ENCODE measurements at places on chromosomes 4 and X.
A peak's percentile ranks its signal among the peaks of the same experiment; 100 is the strongest.

- DNase-seq, result no peak
Measured at GRCh38 chrX:18101087-18101486, 119.6 kb downstream of the BEND2 start.

DNA sequence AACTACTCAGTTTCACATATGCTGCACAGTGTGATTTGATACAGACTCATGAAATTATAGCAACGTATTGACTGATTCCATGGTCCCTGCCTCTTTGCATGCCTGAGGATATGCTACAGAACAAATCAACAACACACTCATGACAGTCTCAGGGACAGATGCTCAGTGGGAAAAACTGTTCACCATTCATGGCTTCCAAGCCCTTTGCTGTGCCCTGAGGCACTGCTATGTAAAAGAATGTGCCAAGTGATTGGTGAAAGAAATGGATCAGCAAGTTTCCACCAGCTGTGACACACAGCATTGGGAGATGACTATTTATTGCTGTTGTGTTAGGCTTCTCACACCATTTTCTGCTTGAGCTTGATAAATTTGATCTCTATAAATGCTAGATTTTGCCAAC, 825.6 kb upstream of the INTU start:
- no peak for DNase-seq

DNA sequence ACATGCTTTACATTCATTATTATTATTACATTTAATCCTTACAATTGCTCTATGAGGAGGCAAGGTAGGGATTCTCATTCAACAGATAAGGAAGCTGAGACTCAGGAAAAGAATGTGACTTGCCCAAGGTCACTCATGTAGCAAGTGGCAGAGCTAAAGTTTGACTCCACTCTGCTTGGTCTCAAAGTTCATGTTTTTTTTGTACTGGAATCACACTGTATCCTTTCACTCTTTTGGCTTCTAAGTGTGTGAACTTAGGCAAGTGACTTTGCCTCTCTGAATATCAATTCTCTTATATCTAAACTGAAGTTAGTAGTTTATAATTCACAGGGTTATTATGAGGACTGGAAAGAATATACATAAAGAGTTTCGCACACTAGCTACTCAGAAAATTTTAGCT, 247.9 kb upstream of the AR start:
- DNase-seq, result no peak

DNA sequence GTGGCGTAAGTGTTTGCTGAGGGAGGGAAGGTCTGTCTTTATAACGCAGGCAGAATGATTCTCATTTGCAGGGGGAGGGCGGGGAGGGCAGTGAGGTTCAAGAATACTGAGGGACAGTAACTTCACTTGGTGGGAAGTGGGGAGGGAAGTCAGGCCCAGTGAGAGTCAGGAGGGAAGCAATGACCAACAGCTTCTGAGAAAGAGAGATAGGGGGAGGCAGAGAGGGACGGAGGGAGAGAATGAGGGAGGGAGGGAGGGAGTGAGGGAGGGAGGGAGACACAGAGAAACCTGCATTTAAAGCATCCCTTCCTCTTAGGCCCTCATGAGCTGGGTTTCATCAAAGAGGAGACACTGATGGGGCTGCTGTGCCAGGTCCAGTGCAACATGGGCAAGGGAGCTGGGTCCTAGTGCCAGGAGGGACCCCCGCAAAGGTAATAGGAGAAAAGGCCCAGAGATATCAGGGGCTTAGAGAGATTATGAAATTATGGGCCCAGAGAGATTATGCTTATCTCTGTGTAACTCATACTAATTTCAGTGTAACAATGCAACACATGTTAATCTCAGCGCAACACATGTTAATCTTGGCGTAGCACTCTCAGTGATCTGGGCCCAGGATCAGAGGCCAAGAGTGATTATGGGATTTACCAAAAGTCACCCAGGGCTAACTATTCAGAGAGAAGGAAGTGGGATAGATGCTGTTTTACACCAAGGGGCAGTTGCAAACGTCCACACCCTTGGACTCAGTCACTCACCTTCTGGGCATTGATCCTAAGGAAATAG, 112.1 kb downstream of the DRD5 start:
- DNase-seq, result no peak

- no peak for DNase-seq
Measured at GRCh38 chr4:56768316-56768715, 53.2 kb downstream of the SPINK2 start.

- DNase-seq, result no peak
Measured at GRCh38 chr4:12912896-12913418, 571.2 kb downstream of the RAB28 start.

DNA sequence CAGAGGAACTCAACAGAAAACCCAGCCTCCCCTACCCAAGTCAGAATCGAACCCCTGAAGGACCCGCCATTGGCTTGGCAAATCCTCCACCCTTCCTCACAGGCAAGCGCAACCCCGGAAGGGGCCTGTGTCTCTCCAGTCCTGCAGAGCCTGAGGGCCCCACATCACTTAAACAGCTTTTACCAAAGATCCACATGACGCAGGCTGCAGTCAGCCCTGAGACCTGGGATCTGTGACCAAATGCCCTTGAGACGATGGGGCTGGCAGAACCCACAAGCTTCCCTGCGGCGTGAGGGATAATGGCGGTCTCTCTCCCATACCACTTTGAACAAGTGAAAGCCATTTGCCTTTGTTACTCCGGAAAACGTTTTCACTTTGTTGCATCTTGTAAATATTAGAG, 54.9 kb downstream of the ACOX3 start:
- DNase-seq, result no peak

- peak; percentile 72 for DNase-seq
Measured at GRCh38 chrX:19658030-19658429, 142.7 kb upstream of the MAP3K15 start.

- DNase-seq, result no peak
Measured at GRCh38 chrX:123906557-123907316, 46.9 kb downstream of the XIAP start.

DNA sequence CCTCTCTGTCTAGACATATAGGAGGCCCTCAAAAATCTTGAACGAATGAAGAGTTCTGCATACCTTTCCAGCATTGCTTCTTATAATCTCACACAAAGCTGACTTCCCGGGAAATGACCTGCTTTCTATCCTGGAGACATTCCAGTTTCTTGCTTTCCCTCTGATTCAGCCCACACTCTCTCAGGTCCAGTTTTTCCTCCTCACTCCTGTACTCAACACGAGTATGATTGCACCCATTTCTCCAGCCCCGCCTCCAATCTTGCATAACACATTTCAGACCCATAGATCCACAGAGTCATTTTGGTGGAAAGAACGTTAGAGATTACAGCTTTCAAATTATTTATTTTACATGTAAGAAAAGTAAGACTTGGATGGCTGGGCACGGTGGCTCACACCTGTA, 127.5 kb upstream of the TLR3 start:
- DNase-seq, result no peak

- no peak for DNase-seq
Measured at GRCh38 chr4:24656906-24657305, 72.6 kb upstream of the DHX15 start.

DNA sequence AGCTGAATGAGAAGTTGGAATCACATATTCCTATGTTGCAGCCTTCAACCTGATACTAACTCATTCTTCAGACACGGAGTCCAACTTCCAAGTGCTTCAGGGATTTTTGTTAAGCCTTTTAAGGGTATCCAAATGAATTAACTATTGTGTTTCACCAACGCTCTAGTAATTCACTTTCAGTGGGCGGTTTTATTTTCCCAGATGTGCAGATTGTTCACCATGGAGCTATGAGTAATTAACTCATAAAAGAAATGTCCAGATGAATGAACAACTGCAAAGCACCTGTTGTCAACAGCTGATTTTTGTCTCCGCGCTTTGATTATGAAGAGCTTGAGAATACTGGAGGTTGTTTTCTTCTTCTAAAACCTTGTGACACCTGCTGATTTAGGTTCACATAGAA, 187.6 kb downstream of the CBR4 start:
- DNase-seq, result no peak

- no peak for DNase-seq
Measured at GRCh38 chr4:102008711-102009110, 218.2 kb downstream of the BANK1 start.

DNA sequence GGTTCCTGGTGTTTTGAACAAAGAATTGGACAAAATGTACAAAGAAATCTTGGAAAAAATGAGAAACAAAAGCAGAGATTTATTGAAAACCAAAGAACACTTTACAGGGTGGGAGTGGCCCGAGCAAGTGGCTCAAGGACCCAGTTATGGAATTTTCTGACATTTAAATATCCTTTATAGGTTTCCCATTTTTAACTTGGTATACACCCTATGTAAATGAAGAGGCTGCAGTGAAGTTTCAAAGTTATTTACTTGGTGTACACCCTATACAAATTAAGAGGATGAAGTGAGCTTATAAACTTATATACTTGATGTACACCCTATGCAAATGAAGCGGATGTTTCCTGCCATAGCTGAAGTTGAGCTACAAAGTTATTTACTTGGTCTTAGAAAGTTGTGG, 4.7 kb downstream of the NLRP2B start:
- no peak for DNase-seq

DNA sequence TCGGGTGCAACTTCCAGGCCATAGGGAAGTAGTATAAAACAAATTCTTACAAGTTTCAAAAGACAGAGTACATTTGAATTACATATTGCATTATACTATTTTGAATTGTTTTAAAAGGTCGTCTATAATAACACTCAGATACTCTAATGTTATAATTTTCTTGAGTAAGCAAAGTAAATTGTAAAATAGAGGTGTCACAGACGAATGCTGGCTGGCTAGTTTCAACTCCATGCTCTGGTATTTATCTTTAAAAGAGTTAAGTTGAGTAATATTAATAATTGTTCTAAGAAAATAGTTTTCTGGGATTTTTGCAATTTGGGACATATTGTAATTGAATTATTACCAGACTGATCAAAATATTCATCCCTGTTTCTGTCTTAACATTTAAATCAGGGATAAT, 764.9 kb downstream of the TECRL start:
- DNase-seq, result no peak

GRCh38 chr4:131084997-131085396, 1989.0 kb downstream of the C4orf33 start:
- no peak for DNase-seq

DNA sequence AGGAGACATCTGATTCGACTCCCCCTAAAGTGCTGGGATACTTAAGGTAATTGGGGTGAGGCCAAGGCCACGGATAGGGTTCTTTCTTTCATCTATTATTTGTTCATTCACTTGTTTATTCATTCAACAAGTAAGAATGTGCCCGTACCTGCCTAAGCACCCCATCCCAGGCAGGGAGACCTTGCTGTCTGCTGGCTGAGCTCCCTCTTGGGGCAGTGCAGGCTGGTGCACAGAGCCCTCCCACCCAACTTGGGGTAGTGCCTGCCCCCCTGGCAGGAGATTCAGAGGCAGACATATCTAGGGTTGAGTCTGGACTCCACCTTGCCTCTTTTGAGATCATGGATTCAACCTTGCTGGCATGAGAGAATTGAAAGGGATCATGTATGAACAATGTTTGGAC, 95.7 kb downstream of the DRD5 start:
- DNase-seq, result no peak

DNA sequence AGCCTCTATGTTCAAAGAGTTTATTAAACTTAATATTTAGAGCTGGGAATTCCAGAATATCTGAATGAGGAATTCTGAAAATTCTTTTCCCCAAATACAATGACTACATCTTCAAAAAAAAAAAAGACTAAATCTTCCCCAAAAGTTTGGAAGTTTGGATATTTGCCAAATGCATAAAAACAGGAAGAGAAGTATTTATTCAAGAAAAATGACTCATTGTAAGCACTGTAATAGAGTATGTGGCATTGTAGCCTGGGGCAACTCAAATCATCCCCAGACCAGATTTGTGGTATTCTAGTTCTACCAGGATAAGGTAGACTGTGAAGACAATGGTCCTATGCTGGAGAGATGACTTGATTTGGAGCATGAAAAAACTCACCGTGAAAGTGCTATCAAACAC, 78.5 kb upstream of the PDHA2 start:
- peak; percentile 76 for DNase-seq

DNA sequence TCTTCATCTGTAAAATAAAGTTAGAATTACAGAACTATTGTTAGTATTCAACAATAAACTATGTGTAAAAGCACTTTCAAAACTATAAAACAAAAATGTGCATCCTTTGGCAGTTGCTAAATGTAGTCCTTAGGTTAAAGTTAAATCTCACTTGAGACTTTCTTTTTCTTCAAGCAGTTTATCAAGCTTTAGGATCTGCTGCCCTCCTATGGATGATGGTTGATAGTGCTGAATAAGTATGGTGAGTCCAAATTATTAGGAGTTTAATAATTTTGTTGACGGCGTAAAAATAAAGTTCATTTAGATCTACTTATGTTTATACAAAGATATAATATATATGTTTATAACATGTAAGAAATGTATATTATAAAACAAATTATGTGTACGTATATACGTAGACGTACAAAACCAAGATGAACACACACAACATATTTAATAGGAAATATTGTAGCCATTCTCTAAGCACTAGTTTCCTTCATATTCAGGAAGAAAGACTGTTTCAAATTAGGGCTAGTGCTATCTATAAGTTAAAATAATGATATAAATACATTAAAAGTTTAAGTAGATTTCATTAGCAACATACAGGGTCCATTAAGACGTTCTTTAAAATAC, 22.3 kb downstream of the UGT2A2 start:
- DNase-seq, result peak; percentile 18

GRCh38 chrX:38365954-38366353, 13.6 kb downstream of the OTC start:
- no peak for DNase-seq

DNA sequence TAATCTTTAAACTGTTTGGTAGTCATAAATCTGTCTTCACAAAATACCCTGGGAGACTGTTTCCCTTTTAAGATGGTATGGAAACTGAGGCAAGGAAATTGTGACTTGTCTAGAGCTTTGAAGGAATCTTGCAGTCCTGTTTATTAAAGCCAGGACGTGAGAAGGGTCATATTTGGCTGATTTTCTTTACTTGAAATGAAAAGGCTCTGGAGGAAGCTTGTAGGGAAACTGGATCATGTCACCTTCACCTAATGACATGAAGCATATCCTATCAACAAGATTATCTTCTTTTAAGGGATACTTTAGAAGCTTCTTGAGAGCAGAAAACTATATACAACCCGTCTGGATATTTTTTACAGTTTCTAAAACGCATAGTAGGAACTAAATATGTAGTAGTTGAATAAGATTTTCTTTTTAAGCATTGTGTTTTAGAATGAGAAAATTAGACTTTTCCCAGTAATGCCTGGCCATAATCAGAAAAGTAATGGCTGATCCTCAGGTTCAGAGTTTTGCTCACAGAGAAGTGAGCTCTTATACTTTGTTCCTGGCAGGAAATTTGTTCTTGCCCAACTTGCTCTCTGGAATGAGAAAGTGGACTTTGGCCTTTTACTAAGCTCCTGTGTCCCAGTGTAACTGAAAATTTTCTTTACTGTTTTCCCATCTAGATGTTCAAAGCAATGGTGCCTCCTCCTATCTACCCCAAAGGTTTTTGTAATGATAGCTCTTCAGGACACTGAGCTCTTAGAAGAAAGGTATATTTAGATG, 136.8 kb upstream of the AFF2 start:
- DNase-seq, result no peak
